Cerebellar nuclear complex (tissue), 1 donor: ENCODE measurements at places on chromosomes 1 and 21.

DNA sequence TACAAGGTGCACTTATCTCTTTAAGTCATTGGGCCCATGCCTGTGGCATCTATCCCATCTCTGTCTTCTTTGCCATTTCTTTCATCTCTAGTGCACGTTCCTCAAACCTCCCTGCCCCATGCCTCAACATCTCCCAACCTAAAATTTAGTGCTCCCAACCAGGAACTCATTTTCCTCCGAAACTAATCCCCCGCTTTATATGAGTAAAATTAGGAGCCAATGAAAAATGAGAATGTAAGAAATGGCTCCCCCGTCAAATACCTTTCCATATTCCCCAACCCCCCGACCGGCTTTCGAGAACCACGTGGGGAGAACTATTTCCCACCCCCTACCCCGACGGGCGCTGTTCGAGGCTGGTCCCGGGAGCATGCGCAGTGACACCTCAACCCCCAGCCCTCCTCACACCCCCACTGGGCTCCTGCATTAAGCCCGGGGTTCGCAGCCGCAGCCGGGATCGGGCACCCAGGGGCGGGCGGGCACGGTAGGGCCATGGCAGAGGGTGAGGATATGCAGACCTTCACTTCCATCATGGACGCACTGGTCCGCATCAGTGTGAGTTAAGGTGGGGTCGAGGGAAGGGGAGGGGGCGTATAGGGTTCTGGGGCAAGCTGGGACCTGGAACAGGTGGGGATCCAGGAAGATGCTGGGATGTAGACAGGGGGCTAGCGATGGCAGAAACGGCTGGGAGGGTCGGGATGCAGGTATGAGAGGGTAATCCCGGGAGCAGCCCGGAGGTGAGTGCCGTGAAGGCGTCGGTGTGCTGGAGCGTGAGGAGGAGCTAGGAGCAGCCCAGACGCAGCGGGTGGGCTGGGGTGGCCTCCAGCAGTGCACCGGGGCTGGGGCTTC is at the start of gene TRIM46:
TRIM46 (plus strand) TSS at position 372 of the 846 bp plus-strand sequence; CDS start at position 490, 118 bp downstream.
- no peak for DNase-seq

GRCh38 chr1:1429671-1430073 is 5.8 kb upstream of the VWA1 start:
- DNase-seq = no peak

GRCh38 chr1:23634840-23635651 is 56.6 kb upstream of the RPL11 start:
- no peak for DNase-seq

DNA sequence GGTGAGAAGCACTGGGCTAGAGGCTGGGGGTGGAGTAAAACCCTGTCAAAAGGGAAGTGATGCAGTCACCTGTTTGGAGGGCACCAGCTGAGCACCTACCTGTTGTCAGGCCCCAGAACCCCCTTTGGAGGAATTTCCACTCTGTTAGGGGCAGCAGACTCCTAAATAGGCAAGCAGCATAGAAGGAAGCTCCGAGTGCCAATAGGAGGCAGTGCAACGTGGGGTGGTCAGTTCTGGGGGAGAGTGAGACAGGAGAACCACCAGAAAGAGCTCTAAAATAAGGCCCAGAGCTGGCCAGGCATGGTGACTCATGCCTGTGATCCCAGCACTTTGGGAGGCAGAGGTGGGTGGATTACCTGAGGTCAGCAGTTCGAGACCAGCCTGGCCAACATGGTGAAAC is 203.7 kb upstream of the ZC3H12A start:
- DNase-seq = no peak

GRCh38 chr1:203325026-203325417 is 19.7 kb downstream of the BTG2 start:
- DNase-seq = no peak

DNA sequence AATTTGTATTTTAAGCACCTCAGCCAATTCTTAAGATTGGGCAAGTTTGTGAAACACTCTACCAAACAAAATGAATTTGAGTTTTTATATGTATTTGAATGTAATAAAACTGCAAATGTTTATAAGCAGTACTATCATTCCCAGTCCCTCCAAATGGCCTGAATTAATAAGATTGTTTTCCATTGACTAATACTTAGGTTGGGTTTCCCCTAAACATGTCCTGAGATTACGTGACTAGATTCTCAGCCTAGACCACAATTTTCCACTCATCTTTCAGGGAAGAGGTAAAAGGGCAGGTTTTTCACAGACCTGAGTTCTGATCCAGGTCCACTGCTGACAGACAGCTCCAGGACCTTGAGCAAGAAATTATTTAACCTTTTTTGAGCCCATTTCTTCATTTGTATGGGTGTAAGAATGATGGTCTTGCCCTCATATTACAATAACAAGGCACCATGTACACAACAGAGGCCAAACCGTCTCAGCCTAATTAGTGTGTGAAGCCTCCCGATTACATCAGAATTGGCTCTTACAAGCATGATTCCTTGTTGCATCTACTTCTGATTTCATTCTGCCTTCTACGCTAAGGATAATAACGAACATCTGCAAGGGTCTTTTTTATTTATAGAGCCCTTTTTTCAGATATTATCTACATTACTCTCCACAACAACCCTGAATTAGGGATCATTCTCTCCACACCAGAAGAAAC is 51.2 kb downstream of the BEND5 start:
- DNase-seq = no peak

DNA sequence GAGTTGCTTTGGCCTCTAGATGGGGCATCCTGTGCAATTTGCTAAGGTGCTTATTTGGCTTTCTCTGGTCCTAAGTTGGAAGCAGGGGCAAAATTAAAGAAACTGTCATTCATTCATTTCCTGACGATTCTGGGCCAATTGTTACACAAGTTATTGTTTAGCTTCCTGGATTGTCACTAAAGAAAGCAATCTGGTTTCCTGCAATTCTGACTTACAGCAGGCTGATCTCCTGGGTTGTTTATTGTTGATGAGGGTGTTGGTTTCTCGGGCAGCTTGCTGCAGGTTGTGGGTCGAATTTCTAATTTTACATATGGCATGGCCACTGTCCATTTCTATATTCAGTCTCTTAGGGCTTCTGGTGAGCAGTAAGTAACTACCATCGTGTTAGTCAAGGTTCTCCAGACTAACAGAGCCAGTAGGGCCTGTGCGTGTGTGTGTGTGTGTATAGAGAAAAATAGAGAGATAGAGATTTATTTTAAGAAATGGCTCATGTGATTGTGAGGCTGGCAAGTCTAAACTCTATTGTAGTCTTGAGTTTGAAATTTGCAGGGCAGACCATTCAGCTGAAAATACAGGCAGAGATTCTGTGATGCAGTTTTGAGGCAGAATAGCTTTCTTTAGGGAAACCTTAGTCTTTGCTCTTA is 30.4 kb downstream of the CTH start:
- no peak for DNase-seq

DNA sequence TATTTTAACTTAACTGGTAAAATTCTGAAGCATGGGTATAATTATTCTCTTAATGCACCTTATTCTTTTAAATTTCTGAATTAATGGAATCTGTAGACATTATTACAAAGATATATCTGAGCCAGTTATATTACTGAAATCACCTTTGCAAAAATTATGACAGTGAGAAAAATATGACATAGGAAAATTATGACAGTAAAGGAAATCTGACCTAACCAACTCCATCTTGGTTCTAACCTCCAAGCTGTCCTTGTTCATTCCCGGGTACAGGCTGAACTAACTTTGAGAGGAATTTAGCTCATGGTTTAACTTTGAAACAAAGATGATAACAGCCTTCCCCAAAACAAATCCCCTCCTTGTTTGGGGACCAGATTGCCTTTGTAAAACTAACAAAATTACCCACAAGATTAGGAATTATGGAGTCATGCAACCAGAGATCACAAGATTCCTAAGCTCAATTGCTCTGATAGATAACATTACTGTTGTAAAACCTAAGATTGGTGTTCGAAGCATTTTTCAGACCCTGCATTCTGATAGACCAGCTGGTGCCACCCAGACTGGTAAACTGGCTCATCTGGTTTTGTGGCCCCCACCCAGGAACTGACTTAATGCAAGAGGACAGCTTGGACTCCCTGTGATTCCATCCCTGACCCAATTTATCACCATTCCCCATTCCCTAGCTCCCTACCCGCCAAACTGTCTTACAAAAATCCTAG is 9.4 kb upstream of the CD55 start:
- DNase-seq = no peak

DNA sequence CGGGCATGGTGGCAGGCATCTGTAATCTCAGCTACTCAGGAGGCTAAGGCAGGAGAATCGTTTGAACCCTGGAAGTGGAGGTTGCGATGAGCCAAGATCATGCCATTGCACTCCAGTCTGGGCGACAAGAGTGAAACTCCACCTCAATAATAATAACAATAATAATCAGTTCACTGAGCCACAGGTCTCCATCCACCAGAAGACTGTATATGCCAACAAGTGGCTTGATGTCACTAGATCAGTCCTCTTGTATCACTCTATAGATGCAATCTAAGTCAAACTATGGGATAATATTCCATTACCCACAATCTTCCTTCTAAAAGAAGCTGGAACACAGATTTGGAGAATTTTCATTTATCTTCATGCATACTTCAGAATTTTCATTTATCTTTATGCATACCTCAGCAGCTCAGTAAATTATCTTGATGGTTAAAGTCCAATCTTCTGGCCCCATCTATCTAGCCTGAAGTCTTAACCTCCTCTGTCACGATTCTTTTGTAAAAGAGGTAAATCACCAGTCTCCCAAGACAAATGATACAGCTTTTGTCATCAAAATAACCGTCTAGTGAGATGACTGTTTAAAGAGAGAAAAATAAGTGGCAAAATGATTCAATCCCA is 61.8 kb downstream of the PUM1 start:
- no peak for DNase-seq

DNA sequence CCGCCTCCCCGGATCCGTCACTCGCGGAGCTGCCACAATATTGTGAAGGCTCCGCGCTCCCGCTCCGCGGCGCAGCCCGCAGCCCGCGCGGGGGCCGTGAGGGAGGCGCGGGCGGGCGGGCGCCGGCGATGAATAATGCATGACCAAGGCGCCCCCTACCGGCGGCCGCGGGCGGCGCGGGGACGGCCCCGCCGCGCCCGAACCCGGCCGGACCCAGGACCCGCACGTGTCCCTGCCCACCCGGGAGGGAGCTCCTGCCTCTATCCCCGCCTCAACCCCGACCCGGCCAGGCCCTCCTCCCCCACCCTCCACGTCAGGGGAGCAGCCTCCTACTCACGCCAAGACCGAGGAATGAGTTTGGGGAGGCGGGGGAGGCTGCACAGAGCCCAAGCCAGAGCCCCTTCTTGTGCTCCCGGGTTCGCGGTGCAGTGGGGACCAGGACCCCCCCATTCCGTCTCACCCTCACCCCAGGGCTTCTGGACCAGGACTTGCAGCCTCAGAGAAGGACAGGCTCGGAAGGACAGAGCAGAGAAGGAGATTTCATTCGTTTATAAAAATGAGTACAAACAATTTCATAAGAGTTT is 70.8 kb upstream of the CASZ1 start:
- DNase-seq = no peak

DNA sequence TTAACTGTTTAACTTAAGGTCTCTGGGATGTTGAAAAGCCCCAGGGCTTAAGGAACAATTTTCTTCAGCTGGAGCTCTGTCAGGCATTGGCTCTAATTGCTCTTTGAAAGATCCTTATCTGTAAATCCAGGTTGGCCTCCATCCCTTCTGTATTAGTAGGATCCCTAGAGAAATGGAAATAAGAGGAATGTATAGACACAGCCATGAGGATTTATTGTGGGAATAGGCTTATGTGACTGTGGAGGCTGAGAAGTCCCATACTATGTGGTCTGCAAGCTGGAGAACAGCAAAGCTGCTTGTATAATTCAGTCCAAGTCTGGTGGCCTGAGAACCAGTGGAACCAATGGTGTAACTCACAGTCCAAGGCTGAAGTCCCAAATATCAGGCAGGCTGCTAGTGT is 47.6 kb upstream of the VAV3 start:
- DNase-seq = no peak

DNA sequence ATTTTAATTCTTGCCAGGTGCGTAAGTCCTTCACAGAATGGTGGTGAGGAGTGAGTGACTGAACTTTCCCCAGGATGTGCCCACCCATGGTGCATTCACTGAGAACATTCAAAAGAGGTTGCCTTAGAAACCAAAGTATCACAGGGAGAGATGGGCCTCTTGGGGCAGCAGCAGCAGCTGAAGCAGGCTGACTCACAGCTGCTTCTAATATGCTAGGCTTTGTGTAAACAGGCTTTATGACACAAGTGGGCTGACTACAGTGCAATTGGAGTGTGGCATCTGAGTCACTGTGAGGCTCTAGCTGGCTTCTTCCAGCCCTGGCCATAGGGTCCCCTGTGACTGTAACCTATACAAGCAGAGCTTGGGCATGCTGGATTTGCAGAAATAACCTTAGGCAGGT is 12.6 kb downstream of the PIGP start:
- DNase-seq = no peak
